ENCODE measurements at places on chromosomes 7 and 10. TPM values are rescaled to one million over a fixed set of nuclear protein-coding genes. Genes with fewer than 3 reads are reported as not detected.
A peak's percentile ranks its signal among the peaks of the same experiment; 100 is the strongest.

DNA sequence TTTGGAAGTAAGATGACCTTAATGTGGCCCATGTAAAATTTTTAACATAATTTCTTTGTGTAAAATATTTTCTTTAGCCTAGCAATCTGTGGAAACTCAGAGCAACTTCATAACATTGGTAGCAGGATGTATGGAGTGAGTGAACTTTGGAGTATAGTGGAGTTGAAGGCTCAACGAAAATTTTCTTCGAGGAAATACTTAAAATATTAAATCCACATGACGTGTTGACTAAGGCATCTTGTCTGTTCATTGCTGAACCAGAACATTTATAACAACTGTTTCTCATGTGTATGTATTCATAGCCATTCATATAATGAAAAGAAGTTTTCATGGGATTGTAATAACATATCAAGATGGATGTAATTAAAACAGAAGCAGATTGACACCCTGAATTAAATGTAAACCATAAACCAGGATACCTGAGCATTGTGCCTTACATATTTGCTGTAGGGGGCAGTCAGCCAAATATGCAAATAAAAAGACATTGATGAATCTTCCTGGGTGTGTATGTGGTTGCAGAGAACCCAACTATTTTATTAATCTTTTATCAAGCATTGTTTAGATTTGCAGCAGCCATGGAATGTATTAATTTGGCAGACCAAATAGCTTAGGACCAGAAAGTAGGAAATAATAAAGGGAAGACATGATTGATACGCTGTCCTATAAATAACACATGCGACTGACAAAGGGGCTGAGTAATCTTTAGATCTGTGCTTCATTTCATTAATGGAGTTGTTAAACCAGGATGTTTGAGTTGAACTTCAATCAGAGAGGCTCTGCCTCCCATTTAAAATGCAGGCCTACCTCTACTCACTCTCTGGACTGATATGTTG lies 11.5 kb downstream of the AUTS2 start:
- no peak for DNase-seq

- DNase-seq = no peak
Measured at GRCh38 chr7:76260171-76260703, 42.2 kb upstream of the HSPB1 start.

GRCh38 chr7:111509288-111509687 lies 53.0 kb downstream of the IMMP2L start:
- DNase-seq = no peak

DNA sequence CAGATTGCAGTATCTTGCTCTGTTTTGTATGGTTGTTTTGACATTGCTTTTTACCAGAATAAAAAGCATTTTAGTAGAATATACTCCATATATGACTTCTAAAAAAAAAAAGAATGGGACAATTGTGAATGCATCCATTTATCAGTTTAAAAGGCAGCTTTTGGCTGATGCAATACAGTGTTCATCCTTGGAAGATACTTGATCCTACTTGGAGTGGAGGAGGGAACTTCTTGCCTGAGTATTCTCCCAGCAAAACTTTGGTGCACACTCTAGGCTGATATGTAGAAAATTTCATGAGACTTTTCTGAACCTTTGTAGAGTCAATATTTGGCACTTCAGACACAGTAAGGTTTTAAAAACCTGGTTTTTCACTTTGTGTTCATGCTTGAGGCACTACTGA lies 40.2 kb downstream of the WDR11 start:
- no peak for DNase-seq

DNA sequence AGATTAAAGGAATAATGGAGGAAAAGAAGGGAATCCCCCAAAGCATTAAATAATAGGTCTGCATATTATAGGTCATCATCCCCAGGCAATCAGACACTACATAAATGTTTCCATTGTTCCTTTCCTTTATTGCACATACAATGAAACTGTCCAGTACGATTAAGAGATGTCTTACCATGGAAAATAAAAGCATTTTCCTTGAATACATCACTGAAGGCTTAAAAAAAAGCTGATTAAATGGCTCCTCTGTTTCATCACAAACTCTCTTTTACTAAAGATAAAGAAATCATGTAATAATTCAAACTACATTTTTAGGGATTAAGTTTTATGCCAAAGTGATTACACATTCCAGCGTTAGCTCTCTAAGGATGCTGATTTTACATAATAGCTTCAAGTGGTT lies 316.0 kb downstream of the AGMO start:
- no peak for DNase-seq

- DNase-seq = no peak
Measured at GRCh38 chr7:148789220-148789619, 90.5 kb downstream of the CUL1 start.

GRCh38 chr7:31997423-31997822 lies 72.8 kb downstream of the PDE1C start:
- DNase-seq = no peak

GRCh38 chr10:121138918-121139317 lies 287.8 kb downstream of the WDR11 start:
- no peak for DNase-seq

- DNase-seq = no peak
Measured at GRCh38 chr10:21230219-21230618, 295.3 kb downstream of the SKIDA1 start.

DNA sequence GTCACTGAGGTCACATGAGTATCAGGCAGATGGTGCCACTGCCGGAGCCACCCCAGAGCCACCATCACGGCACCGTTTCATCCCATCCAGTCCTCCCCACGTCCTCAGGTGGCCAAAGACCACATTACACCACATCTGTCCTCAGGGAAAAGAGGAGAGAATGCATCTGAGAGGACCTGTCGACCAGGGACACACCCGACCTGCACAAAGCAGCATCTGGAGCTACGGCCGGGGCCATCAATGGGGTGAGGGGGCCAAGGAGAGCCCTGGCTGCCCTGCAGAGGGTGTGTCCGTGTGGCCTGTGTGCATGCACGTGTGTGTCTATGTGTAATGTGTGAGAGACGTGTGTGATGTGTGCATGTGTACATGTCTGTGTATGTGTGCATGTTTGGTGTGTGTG lies 480.6 kb downstream of the DNAJB6 start:
- no peak for DNase-seq

- DNase-seq = no peak
Measured at GRCh38 chr10:63922468-63923284, 401.5 kb downstream of the REEP3 start.

GRCh38 chr10:34760606-34761005 lies 54.5 kb downstream of the PARD3 start:
- peak; percentile 52 for DNase-seq

GRCh38 chr10:110436554-110437350 lies 61.0 kb upstream of the DUSP5 start:
- DNase-seq = no peak

DNA sequence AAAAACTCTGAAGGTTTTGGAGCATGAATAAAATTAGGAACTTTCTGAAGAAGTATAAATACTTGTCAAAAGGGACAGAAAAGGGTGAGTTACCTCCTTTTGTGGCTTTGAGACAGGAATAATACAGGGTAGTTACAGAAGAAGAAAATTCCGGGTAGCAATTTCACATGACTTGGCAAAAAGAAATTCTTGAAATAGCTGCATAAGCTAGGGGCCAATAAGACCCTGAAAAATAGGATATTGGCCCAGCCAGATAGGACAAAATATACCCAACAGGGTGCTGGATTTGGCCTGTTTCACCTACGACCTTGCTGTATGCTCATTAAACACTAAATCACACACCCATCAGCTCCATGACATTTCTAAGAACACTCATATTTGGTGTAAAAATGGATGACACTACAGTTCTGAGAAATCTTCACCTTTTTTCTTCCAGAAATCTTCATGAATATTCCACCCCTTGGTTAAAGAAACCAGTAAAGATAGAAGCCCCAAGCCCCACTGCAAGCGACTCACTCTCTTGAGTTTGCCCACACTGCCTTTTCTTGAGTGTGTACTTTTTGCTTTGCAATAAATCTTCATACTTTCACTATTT lies 362.7 kb downstream of the SEMA3D start:
- no peak for DNase-seq

DNA sequence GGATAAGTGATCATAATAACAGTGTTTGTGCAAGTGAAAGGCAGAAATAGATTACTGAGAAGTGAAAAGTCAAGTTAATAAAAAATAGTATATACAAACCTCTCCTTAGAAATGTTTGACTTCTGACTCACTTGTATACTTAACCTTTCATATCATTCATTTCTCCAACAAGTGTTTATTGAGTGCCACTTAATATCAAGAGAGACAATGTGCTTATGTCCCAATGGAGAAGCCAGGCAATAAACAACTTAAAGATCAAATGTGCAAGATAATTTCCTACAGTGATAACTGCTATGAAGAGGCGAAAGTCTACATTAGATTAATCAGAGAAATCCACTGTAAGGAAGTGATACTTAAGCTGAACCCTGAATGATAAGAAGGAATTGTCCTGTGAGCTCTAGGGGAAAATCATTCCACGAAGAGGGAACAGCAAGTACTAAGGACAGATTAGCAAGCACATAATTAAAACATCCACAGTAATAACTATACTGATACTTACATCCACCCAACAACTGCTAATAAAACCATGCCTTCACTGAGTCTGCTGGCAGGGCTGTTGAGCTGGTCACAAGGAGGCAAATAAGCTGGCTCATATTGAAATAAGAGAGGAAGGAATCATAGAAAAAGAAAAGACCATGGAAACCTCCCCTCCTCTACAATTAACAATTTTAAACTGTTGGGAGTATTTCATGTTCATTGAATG lies 203.5 kb downstream of the CTNNA3 start:
- DNase-seq = no peak

DNA sequence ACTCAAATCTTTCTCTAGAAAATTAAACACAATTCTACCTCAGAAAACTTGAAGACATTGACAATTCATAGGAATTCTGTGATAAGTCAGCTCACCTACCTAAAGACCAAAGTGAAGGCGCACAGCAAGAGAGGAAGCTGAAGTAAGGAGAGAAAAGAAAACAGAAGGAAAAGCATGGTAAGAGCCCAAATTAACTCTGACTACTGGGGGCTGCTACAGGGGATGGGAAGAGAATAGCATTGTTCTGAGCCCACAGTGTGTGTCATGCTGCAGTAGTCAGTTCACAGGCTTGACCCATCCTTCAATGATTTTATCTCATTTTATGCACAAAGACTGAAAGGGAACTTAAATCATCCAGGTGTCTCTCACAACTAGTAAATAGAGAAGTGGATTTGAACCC lies 111.3 kb downstream of the PTEN start:
- no peak for DNase-seq

DNA sequence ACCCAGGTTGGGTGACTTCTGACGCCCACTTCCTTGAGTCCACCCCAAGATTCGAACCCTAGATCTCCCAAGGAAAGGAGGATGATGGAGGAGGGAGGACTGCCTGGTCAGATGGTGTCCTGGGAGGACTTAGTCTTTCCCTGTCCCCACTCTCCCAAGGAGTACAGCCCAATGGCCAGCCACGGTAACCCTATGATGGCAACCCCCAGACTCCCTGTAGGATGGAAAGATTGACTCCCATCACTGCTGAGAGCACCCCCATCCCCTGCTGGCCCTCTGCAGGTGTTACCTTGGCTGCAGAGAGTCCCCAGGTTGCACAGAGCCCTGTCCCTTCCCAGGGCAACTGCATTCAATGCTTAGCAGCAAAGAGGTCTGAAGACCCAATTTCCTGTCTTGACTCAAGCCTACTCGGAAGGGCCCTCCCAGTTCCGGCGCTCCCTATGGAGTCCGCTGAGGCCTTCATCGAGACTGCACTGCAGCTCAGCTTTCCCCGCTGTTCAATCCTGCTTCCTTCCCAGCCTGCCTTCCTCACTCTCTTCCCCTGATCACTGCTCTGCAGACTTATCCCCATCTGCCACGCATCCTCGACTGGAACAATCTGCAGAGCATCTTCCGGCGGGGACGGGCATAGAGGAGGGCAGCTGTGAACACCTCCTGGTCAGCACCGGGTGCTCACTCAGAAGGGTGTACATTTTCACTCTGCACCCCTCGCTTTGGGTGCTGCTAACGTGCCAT lies 50.8 kb upstream of the OCM2 start:
- no peak for DNase-seq

- peak; percentile 85 for DNase-seq
Measured at GRCh38 chr7:157337316-157338149, 729 bp downstream of the DNAJB6 start.

- no peak for DNase-seq
Measured at GRCh38 chr10:105538874-105539273, 897.8 kb downstream of the SORCS3 start.

DNA sequence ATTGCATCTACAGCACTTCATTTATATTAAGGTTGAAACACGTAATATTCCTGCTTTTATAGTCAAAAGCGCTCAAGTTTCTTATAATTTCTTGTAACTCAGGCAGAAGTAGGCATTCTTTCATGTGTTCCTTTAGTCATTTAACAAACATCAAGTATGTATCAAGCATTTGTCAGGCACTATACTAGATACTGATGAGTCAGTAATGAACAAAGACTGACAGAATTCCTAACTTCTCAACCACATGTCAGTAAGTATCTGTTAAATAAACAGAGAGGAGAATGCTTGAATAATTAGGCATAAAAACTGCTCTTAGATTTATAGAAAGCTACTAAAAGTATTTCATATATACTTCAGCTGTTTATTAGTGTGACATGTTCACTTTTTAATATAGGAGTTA lies 9.9 kb downstream of the CRPPA start:
- no peak for DNase-seq

DNA sequence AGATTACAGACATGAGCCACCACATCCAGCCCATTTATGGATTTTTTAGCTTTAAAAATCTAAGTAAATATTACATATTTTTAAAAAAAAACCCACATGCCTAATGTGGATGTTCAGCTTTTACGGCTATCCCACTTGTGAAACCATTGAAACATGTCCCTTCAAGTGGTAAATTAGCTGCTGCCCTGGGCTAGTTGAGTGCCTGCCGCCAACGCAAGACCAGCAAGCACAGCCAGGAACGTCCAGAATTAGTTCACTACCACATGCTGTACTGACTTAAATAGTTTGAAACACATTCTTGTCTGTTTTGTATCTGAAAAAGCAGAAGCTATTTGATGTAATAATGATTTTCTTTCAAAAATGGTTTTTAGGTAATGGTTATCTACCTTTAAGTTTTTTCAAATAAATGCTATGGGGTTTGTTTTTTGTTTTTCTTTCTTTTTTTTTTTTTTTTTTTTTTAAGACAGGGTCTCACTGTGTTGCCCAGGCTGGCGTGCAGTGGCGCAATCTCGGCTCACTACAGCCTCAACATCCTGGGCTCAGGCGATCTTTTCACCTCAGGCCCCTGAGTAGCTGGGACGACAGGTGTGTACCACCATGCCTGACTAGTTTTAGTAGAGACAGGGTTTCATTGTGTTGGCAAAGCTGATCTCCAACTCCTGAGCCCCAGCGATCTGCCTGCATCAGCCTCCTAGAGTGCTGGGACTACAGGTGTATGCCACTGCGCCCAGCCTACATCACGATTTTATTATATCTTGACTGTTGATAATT lies 57.0 kb downstream of the KLRG2 start:
- DNase-seq = no peak

- DNase-seq = no peak
Measured at GRCh38 chr7:55365205-55365674, at the start of gene LANCL2. LANCL2 (plus strand) TSS chr7:55365337; CDS start chr7:55366026, 689 bp downstream.

GRCh38 chr7:18224138-18224537 lies 196.5 kb upstream of the PRPS1L1 start:
- no peak for DNase-seq

- peak; percentile 20 for DNase-seq
Measured at GRCh38 chr10:79058899-79059841, 9.6 kb upstream of the ZMIZ1 start.

PAX2 gene
- not detected for total RNA-seq

NKX2-3 gene
- not detected for total RNA-seq

DGKI gene
- total RNA-seq = 0.75 TPM

RELN gene
- 1.9 TPM for total RNA-seq

CALML3 gene
- not detected for total RNA-seq

LDB3 gene
- 1,703 TPM for total RNA-seq

PRPS1L1 gene
- not detected for total RNA-seq

RET gene
- 0.50 TPM for total RNA-seq

ASB10 gene
- total RNA-seq = 18.4 TPM
